ENCODE measurements at places on chromosomes 2 and 18.

DNA sequence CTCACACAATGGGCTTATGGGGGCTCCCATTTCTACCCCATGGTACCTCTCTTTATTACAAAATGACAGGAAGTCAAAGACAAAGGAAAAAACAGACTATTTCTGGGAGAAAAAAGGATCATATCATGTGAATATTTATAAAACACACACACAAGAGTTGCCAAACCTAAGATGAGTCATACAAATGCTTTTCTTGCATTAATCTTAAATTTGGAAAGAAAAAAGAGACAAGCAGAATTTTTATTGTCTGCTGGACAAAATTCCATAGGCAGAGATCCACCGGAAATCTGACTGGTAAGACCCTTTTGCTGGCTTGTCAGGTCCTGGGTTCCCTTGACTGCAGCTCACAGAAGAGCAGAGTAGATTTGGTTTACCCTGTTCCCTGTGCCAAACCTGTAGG, 1732.3 kb upstream of the PIK3C3 start:
- peak; percentile 52 for DNase-seq

DNA sequence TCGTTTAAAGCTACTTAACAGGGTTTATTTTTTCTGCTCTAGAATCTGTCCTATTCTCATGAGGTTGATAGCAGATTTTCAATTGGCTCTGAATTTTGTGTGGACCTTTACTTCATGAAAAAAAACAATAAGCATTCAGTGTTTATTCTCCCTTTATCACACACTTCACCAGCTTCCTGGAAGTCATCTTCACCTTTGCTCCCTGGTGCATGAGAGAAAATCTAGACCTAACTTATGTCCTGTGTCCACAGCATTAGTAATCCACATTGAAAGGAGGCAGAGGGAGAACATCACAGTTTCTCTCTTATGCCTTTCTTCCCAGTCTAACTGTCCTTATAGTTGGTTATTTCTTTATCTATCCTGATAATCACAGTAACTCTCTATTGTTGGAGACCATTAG, 316.1 kb downstream of the PTH2R start:
- no peak for DNase-seq

GRCh38 chr2:100166701-100167100, 24.3 kb upstream of the AFF3 start:
- no peak for DNase-seq

DNA sequence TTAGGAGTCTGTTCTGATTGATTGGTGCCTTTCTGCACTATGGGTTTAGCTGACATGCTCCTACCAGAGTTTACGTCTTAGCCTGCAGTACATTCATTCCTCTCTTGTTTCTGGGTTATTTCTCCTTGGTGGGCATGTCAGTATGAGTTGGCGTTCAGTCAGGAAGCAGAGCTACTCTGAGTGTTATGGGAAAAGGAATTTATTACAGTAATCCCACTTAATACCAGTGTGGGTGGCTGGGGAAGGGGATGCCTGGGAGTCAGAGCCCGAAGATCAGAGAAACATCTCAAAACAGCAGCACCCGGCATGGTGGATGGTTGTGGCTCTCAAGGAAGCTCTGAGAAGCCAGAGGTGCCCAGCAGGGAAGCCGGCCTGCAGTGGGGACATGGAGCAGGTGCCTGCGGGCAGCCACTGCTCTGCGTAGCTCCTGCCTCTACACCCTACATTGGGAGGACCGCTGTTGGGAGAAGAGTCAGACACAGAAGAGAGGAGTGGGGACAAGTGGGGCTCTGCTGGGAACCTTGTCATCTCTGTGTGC, 48.9 kb downstream of the RAB31 start:
- DNase-seq = no peak

DNA sequence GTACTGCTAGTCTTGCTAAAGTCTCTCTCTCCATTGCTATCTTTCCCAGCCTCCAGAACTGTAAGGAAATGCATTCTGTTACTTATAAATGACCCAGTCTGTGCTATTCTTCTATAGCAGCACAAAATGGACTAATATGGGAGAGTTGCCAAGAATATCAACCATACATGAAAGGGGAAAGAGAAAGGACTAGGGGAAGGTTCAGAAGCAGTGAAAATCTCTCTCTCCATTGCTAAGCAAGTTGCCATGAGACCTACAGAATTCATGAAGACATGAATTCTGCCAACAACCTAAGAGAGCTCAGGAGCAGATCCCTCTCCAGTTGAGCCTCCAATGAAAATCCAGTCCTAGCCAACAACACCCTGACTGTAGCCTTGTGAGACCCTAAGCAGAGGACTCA, 3.6 kb upstream of the TRABD2A start:
- peak; percentile 22 for DNase-seq

DNA sequence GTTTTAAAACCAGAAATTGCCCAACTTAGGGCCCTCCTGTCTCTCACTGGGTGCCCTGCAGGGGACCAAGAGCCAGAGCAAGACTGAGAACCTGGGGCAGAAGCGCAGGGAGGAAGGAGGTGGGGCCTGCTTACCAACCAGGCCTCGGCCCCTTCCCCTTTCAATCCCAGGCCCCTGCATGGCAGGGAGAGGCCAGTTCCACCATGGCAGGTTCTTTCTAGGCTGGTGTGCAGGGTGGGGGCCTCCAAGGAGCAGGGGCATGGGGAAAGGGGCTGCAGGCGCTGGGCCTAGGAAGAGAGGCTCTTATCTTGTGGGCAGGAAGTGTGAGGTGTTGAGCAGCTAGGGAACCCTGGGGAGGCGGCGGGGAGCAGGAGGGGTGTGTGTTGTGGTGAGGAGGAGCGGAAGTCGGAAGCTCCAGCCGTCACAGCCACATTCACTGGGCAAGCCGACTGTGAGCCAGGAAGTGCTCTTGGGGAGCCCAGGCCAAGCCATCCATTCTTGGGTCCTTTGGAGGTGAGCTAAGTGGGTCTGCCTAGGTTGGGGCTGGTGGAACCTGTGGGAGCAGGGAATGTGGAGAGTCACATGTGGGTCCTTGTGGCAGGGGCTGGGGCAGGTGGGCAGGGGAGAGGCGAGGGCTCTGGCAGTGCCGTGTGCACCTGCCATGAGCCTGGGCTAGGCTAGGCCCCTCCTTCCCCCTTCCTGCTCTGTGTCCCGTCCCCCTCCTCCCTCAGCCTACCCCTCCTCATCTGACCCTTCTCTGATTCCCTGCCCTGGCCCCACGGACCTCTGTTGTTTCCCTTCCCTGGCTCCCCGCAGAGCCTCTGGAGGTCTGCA, at the start of gene PSD4:
Gene PSD4, plus strand, starts transcription at position 430 of the 834 bp plus-strand sequence. CDS start 8,486 bp downstream, outside the sequence.
- DNase-seq = no peak

GRCh38 chr2:121075006-121075551, 209.9 kb downstream of the TFCP2L1 start:
- DNase-seq = peak; percentile 63

DNA sequence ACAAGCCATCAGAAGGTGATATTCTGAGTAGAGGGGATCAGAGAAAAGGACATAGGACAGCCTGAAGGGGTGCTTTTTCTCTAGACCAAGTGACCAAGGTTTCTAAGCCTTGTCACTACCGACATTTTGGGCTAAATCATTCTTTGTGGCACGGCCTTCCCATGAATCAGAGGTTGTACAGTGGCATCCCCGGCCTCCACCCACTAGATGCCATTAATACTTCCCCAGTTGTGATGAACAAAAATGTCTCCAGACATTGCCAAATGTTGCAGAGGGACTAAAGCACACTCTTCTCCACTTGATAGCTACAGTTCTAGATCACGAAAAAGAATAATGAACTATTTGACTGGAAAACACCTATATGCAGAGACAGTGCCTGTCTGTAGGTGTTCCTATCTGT, 143.6 kb downstream of the PID1 start:
- DNase-seq = no peak

GRCh38 chr2:28395334-28396061, 2.8 kb downstream of the FOSL2 start:
- DNase-seq = peak; percentile 86

- no peak for DNase-seq
These were observed 46.5 kb upstream of the MYCN start for GRCh38 chr2:15893689-15894480.

DNA sequence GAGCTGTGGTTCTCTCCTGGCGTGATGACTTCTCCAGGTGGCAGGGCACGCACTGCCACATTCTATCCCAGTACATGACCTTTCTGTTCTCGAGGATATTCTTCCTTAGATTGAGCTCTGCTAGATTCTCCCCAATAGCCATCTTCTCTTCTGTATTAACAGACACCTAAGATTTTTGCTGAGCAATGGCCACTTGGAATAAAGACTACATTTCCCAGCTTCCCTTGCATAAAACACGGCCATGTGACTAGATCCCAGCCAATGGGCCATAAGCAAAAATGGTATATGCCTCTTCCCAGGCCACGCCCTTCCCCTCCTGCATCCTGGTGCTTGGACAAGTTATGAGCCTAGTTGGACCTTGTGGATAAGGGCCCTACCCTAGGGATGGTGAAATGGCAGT, 82.1 kb downstream of the EIF2AK3 start:
- peak; percentile 15 for DNase-seq

- no peak for DNase-seq
These were observed 87.4 kb downstream of the PDCL3 start for GRCh38 chr2:100650151-100650550.

DNA sequence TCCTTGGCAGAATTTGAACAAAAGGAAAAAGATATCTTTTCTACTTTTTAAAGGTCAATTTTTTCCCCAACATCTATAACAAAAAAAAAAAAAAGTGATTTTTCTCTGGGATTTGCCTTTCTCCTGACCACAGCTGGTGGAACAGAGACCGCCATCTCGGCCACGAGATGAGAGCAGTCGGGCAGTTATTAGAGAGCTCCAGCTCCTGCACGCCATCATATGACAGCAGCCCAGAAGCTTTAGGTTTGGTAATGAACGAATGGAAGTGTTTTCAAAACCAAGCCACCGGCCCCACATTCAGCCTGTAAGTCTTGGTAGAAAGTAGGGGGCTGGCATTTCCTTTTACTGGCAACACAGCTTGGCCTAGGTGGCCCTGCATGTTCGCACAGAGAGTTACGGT, 94.9 kb upstream of the FZD7 start:
- DNase-seq = no peak

- DNase-seq = no peak
These were observed 1185.8 kb downstream of the SUCLG1 start for GRCh38 chr2:83273322-83273721.

DNA sequence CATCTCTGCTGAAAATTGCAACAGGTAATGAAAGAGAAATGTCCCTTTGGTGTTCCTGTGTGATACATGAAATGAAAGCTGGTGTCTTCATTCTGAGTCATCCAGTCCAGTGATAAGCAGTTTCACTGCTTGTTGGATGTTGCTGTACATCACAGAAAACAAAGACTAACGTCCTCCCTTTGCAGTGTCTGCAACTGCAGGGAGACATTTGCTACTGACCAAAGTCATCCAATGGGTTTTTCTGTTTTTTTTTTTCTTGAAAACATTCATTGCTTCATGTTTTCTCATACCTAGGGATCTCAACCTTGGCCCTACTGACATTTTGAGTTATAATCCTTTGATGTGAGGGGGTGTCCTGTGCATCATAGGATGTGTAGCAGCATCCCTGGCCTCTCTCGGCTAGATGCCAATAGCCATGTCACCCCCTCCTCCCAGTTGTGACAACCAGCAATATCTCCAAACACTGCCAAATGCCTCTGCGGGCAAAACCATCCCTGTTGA, 63.6 kb upstream of the FZD5 start:
- no peak for DNase-seq

GRCh38 chr2:5410991-5411700, 281.0 kb upstream of the SOX11 start:
- DNase-seq = no peak

- no peak for DNase-seq
These were observed 27.1 kb downstream of the STARD7 start for GRCh38 chr2:96181529-96181928.

DNA sequence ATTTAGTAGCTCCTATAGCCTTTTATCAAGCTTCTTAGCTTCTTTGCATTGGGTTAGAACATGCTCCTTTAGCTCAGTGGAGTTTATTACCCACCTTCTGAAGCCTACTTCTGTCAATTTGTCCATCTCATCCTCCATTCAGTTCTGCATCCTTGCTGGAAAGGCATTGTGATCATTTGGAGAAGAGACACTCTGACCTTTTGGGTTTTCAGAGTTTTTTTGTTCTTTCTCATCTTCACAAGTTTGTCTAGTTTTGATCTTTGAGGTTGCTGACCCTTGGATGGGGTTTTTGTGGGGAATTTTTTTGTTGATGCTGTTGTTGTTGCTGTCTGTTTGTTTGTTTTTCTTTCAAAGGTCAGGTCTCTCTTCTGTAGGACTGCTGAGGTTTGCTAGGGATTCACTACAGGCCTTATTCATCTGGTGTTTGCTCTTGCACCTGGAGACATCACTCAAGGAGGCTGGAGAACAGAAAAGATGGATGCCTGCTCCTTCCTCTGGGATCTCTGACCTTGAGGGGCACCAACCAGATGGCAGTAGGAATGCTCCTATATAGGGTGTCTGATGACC, 13.9 kb upstream of the TANK start:
- no peak for DNase-seq

GRCh38 chr2:185417111-185417510, 321.5 kb upstream of the FSIP2 start:
- no peak for DNase-seq

- DNase-seq = no peak
These were observed 59.4 kb upstream of the SOS1 start for GRCh38 chr2:39179974-39180960.

- DNase-seq = no peak
These were observed 112.2 kb upstream of the TACR1 start for GRCh38 chr2:75311521-75311920.

GRCh38 chr2:227789803-227790202, 23.8 kb upstream of the CCL20 start:
- DNase-seq = no peak

DNA sequence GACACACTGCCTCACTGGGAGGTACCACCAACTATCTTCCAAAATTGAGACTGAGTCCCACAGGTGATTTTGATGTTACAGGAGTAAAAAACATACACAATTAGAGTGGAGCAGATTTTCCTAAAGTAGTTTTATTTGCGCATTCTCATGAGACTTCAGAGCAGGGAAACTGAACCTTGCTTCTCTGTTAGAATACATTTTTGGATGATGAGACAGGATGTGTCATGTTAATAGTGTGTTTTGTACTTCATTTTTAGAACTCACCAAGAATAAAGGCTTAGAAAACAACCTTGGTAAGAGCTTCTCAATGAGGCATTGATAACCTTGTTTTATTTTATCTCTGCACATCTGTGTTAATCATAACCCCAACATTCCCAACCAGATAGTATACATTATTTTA, 310.2 kb upstream of the GALNT5 start:
- DNase-seq = no peak

DNA sequence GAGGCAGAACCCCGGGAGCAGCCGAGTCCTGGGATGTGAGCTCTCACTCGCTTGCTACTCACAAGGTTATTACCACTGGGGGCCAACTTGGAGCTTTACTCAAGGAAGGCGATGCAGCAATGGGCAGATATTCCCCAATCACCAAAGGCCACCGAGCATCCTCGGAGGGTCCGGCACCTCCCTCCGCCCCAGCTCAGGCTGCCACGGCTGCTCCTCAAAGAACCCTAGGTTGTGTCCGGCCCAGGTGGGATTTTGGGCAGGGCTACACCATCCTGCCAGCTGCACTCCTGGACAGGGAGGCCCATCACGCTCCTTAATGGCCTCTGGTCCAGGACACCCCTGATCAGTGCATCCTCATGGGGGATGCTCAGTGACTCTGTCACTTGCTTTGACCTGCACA, 24.8 kb downstream of the FBLN7 start:
- no peak for DNase-seq

- DNase-seq = no peak
These were observed 18.7 kb downstream of the CASP8 start for GRCh38 chr2:201279079-201279478.

- DNase-seq = peak; percentile 3
These were observed 190.1 kb upstream of the SP5 start for GRCh38 chr2:170524828-170525565.

Measured in adipocyte (in vitro differentiated cells).